ENCODE measurements at places on chromosomes 5 and 9.

DNA sequence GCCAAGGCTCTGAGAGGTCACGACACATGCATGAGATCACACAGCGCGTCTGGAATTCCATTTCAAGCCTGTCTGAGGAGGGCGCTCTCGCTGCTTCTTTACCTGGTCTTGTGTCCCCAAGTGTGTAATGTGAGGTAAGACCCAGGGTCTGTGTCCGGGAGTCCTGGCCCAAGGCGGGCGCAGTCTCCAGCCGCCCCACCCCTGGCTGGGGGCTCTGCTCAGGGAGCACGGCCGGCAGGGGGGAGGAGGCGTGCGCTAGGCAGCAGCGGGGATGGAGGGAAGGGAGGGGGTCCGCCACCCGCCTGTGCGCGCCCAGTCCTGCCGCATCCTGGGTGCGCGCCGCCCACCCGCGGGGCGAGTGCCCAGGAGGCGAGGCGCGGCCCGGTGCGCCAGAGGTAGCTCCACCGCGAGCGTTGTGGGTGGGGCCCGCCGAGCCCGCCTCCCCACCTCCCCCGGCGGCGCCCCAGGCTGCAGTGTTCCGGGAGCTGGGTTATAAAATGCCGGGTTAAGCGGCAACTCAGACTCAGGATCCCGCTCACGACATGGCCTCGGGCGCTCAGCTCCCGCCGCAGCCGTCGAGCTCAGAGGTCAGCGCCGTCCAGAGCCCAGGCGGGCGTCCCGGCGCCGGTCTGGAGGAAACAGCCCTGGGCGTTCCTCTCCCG lies at the start of gene CCNI2:
Gene CCNI2 (plus strand): TSS at position 473 of the 662 bp plus-strand sequence. CDS start 70 bp downstream, at position 543.
- no peak for DNase-seq

DNA sequence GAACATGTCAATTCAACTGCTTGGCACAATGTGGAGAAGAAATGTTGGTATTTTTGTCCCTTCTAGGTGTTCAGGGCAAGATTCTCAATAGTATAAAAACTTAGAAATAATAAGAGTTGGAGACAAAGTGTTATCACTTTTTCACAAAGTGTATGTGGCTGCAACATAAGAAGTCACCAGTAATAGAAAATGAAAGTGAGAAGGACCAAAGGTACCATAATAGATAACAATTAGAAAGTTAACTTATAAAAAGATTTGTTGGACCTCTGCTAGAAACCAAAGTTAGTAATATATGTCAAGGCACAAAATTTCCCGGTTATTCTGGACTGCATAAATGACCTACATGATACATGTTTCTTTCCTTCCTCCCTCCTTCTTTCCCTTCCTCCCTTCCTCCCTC lies 1535.3 kb downstream of the EFNA5 start:
- DNase-seq: no peak

DNA sequence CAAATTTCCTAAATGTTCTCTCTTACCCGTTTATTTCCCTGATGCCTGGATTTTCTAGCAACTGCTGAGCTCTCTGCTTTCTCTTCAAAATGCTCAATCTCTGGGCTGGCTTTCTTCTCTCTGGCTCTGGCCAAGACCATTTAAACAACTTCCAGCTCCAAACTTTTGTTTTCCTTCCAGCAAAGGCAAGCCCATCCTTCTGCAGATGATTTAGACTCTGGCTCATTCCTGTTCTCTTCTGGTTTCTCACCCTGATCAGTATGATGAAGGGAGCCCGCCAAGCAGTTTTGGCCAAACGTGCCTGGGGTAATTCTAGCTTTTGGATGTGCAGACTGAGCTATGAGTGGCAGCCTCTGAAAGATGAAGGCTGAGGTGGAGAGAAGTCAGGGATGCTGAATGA lies 78.1 kb downstream of the HSPA4 start:
- no peak for DNase-seq

GRCh38 chr5:127344931-127345330 lies 54.3 kb downstream of the MEGF10 start:
- DNase-seq: no peak

DNA sequence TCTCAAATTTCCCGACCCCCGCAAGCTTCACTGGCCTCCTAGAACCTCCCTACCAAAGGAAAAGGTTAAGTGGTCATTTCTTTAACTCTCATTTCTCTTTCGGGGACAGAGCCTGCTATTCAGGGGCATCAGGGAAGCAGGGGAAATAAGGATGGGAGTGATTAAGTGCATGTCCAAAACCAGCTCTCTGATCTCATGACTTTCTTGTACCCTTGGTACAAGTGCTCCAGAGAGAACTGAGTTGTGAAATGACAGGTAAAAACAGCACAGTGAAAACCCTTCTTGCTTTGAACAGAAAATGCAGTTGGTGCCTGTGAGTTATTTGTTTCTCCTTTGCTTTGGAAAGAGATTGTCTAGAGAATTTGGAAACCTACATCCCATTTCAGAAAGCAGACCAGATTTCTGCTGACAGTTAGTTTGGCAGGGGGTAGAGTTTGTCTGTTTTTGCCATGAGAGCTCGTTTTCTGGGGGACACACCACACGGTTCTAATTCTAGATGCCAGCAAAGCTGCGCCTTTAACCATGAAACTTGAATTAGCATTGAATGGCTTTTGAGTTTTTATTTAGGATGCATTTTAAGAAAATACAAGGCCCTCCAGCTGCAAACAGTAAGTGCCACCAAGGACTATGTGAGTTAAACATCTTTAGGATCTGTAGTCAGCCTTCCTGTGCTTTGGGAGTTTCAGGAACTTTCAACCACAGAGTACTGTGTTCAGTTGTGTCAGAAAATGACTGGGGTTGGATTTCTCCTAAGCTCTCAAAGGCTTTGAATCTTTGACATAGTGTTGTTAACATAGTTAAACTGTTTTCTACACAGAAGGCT lies 161.7 kb upstream of the LHFPL2 start:
- DNase-seq: no peak

Data from NCI-H524 treated with DMSO at 0.1 percent for 48 hours (cell line).